ENCODE measurements at places on chromosomes 3 and 15.

GRCh38 chr3:149277331-149277813, 55.7 kb upstream of the CP start:
- no peak for DNase-seq

- no peak for DNase-seq
Observed at GRCh38 chr3:23648326-23648995, 157.3 kb upstream of the UBE2E1 start.

DNA sequence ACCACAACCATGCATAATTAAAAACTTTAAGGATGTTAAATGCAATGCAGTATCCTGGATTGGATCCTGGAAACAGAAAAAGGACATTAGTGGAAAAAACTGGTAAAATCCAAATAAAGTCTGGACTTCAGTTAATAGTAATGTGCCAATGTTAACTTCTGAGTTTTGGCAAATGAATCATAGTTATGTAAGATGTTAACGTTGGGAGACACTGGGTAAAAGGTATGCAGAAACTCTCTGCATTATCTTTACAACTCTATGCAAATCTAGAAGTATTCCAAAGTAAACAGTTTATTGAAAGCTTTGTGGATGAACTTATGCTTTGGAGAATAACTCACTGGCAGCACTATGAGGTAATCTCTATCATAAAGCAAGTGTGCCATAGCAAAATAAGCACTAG, 357.4 kb downstream of the RORA start:
- DNase-seq, result no peak

DNA sequence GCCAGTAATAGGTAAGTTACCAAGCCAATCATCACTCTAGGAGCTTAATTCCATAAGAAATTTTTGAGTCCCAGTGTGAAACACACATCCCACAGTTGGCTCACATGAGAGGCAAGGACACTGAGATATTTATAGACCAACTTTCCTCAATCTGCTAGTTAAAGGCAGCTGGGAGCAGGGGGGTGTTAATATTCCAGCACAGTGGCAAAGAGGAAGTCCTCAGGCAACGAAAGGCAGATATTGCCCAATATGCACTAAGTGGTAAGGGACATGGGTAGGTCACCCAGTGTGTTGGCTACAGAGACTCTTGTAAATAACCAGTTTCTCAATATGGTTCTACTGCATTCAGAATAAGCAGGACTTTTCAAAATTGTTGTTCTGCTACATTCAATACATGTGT, 61.0 kb downstream of the TOP2B start:
- DNase-seq, result no peak

DNA sequence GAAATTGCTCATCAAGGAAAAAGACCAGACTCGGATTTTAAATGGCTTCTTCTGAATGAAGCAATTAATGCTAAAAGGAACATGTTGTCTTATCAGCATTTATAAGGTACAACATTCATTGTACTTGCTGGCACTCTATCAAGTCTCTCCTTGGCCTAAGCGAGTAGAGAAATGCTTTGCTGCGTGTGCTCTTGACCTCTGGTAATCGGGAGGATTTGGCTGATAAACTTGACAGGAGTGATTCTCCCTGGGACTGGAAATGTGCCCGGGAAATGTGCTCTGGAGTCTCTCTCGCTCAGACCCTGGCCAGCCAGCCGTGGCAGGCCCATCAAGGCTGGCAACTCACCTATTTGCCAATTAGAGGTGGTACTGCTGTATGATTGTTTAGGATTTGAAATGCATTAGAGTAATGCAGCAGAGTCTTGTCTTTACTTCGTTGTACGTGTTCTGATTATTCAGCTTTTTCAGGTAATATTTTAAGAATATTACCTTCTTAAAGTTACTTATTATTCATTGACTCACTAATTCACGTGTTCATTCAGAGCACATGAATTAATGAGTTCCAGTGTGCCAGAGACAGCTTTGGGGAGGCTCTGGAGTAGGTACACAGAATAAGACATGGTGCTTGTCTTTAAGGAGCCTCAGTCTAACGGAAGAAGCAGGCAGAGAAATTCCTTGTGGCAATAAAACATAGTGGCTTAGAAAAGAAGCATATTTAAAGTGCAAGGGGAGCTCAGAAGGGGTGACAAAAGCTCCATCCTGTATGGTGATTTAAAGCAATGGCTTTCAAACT, 48.0 kb upstream of the TPRG1 start:
- no peak for DNase-seq

GRCh38 chr3:25218362-25218761, 209.7 kb upstream of the RARB start:
- DNase-seq, result no peak

GRCh38 chr3:150248116-150248887, 159.8 kb upstream of the TSC22D2 start:
- no peak for DNase-seq

DNA sequence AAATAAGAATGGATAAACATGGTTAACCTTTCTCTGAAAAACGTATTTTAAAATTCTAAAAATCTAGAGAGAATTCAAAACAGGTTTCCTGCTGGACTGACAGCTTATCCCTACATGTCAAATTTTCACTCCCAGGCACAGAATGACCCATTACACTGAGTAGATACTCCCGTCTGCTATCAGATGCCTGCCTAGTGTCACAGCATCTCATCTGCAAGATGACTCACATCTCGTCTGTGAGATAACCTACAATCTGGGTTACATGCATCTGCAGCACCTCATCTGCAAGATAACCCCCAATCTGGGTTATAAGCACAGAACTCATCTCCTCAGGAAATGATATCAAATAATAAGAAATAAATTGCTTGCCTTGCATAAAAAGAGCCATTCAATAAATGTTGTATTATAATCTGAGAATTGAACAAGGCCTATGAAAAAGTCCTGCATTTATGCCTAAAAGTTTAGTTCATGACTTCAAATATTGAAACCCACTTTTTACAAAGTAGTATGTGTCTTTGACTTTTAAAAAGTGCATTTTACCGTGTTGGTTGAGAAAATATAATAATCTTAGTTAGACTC, 188.3 kb upstream of the THBS1 start:
- DNase-seq, result no peak

- DNase-seq, result no peak
Observed at GRCh38 chr3:53067567-53067966, 21.7 kb upstream of the SFMBT1 start.

DNA sequence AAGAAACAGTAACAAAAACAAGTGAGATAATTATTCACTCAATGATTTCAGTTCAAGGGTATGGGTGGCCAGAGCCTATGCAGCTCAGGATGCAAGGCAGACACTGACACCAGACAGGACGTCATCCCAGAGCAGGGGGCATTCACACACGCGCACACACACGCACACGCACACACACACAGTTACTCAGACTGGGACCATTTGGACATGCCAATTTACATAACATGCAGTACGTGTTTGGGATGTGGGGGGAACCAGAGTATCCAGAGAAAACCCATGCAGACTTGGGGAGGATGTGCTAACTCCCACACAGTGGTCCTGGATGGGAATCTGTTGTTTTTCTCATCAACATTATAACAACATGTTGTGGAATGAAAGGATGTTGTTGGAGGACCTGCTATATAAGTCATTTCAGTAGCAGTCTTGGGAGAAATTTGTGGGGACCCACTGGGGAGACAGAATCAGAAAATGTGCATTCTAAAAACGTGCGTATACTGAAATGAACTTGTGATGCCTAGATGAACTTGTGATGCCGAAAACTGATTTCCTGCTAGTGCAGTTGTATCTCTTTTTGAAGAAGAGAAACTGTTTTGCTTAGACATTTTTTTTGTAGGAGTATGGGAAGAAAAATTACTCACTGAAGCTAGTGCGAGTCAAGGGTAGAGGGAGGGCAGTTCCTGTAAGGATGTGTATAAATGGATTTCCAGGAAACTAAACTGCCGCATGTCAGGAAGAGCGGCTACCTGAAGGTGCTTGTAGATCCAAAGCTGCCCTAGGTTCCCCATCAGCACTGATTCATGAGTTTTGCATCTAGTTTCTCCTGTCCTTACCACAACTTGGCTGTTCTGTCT, 25.2 kb downstream of the CD200 start:
- no peak for DNase-seq

- no peak for DNase-seq
Observed at GRCh38 chr3:36763850-36764703, at the start of gene DCLK3. TSS of gene DCLK3 (minus strand) at chr3:36764553. CDS start at chr3:36764263, 290 bp downstream.

DNA sequence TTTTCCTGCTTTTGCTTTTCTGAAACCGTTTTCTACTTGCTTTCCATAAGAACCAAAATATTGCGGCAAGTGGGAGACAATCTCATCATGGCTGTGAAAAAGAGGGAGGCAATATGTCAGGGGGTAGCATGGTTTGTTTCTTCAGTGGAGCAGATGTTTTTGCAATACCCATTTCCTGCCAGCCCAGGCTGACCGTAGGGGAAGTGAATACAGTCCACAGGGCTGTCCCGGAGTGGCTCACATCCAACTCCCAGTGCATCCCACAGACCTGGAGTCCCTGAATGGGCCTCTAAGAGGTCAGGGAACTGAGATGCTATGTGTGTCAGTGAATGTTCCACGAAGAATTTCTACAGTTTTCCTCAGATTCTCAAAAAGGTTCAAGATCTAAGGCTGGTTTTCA, 69.6 kb downstream of the EPHB1 start:
- DNase-seq, result no peak

DNA sequence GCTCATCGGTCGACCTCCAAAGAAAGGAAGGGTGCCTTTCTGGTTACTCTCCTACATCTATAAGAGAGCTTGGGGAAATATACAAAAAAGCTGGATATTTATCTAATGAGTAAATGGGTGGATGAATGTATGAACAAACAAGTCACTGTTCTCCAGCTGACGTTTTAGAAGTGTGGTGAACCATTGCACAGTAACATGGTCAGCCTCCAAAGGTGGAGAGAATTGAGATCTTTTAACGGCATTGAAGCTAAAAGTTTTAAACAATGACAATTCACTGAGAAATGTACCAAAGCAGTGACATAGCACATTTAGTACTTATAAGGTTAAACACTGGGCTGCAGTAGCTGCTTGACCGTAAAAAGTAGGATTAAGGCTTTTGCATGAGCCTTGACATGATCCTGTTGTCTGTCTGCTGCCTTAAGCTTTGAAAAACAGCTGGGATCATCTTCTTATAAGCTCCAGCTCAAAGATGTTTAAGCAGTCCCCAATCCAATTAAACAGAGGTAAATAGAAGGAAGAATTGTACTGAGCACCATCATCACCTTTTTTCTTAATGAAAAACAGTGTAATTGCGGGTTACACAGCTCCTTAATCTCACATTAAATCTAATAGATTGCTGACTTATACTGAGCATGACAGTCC, 222.9 kb downstream of the WDR72 start:
- DNase-seq, result no peak

DNA sequence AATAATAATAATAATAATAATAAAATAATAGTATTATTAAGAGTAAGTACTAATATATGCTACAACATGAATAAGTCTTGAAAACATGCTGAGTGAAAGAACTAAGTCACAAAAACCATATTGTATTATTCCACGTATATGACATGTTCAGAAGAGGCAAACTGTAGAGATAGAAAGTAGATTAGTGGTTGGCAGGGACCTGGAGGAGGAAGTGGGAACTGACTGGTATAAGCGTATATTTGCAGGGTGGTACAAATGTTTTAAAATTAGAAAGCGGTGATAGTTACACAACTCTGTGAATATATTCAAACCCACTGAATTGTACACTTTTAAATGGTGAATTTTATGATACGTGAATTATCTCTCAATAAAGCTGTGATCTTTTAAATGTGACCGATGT, 32.8 kb downstream of the LRRK1 start:
- no peak for DNase-seq

- DNase-seq, result no peak
Observed at GRCh38 chr3:169218314-169218983, 445.1 kb downstream of the MECOM start.

- no peak for DNase-seq
Observed at GRCh38 chr3:196049653-196050052, 32.2 kb downstream of the TFRC start.

GRCh38 chr3:156352728-156353127, 202.2 kb downstream of the SSR3 start:
- no peak for DNase-seq

- no peak for DNase-seq
Observed at GRCh38 chr3:114194750-114195149, 15.9 kb upstream of the DRD3 start.

Measured in stimulated activated CD8-positive, alpha-beta memory T cell treated with anti-CD3 and anti-CD28 coated beads, Interleukin-4, amount 100 ng/mL, for 24 hours (primary cell).